ENCODE measurements at places on chromosomes 5 and 9. TPM values are rescaled to one million over a fixed set of nuclear protein-coding genes. Genes with fewer than 3 reads are reported as not detected.

GRCh38 chr5:135058331-135058732, 24.3 kb upstream of the PITX1 start:
- DNase-seq: no peak

Gene SLCO6A1
- 0.13 TPM for polyA plus RNA-seq

DNA sequence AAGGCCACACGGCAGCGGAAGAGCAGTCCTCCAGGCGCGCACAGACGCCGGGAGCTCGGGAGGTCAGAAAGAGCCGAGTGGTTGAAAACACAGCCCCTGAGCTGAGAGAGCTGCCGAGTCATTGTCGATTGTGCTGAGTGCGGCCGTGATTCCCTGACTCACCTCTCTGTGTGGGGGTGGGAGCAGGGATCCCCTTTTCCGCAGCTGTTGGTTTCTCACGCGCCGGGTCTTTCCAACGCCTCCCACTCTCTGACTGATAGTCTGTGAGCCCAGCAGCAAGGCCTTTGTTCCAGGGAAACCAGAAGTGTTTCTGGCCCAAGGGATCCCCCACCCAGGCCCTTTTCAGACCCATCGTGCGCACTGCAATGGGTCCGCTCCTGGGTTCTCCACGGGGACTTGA, 97.3 kb downstream of the MRPL36 start:
- no peak for DNase-seq

DNA sequence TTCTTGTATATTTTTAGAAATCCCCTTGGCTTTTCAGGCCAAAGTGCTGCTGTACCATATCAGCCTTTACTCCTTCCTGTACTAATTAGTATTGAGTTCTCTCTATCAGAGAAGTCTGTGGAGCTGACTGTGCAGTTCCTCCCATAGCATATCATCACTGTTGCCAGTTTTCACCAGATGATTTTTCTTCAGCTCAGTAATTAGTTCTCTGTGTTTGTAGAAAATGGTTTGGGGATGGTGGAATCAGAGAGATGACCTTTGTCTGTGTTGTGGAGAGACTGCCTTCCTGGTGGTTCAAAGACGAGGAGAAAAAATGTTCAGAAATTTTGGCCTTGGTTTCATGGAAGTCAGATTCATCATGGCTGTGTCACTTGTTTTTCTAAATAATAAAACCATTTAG, 227.5 kb upstream of the ACTBL2 start:
- no peak for DNase-seq

- DNase-seq: no peak
Observed at GRCh38 chr9:78903581-78903980, 606.7 kb downstream of the PSAT1 start.

DNA sequence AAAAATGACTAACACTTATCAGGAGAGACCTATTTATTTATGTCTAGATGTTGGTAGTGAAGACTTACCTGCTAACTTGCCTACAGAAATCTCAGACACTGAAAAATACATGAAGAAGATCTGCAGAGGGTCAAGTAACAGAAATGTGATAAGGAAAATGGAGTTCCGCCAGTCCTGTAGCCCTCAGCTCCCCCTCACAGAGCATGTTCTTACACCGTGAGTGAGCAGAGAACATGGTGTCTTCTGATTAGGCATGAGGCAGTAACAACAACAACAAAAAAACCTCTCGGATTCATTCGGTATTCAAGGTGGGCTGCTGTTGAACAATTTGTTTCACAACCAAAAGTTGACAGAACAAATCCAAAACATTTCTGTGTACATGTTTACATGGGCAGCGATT, 162.0 kb upstream of the SNX2 start:
- no peak for DNase-seq

DNA sequence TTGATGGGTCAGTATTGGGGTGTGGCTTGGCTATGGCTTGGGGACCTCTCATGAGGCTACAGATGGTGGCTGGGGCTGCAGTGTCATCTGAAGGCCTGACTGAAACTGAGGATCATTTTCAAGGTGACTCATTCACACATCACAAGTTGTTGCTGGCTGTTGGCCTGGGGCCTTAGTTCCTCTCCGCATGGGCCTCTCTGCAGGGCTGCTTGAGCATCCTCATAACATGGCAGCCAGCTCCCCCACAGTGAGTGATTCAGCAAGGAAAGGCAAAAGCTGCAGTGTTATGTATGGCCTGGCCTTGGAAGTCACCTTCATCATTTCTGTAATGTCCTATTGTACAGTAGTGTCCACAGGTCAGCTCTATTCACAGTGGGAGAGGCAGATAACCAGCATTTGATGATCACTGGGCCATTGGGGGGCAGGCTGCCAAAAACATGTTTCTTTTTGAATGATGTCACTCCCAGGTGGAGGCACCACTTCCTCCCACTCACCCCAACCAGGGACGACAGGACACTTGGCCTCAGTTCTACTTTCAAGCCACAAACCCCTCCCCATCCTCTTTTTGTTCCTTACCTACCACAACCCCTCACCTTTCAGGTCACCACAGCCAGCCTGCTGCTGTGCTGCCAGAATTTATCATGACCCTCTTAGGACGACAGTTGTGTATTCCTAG, 14.4 kb downstream of the FGD3 start:
- DNase-seq: no peak

DNA sequence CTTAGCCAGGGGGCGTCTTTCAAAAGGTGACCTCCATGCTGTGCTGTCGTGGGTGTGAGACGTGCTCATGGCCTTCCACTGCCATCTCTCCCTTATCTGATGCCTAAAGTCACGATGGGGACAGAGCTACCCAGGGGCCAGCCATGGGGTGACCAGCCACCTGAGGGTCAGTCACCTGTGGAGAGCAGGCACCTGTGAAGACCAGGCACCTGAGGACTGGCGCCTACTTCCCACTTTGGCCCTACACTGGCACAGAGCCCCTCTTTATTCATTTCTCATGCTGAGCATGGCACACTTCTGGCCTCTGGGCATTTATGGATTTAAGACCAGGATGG, 6.4 kb upstream of the EXOC3 start:
- DNase-seq: no peak

Gene SLC30A5
- 51.1 TPM for polyA plus RNA-seq

Gene TUSC1
- 13.2 TPM for polyA plus RNA-seq
